ENCODE measurements at places on chromosomes 5 and 9. TPM values are rescaled to one million over a fixed set of nuclear protein-coding genes. Genes with fewer than 3 reads are reported as not detected.

The MARCHF11 gene
- 2.7 TPM for polyA plus RNA-seq

The TTC16 gene
- polyA plus RNA-seq = 0.14 TPM

The PLCXD3 gene
- polyA plus RNA-seq = 36.2 TPM

The ENTREP1 gene
- polyA plus RNA-seq = 14.7 TPM

The CDC37L1 gene
- polyA plus RNA-seq = 23.7 TPM

The LPCAT1 gene
- polyA plus RNA-seq = 15.6 TPM

The REEP5 gene
- 91.8 TPM for polyA plus RNA-seq

The ACTL7B gene
- polyA plus RNA-seq = not detected

The MEIKIN gene
- polyA plus RNA-seq = 0.20 TPM

The SEMA6A gene
- 3.1 TPM for polyA plus RNA-seq

The PCDHGB3 gene
- polyA plus RNA-seq = 1.7 TPM

The CSF2 gene
- not detected for polyA plus RNA-seq

The NTNG2 gene
- 8.6 TPM for polyA plus RNA-seq

The PTGES2 gene
- 162 TPM for polyA plus RNA-seq

The SYNPO gene
- 625 TPM for polyA plus RNA-seq

The FCN2 gene
- polyA plus RNA-seq = 0.72 TPM

The CAVIN4 gene
- 14.9 TPM for polyA plus RNA-seq

The SLC2A6 gene
- polyA plus RNA-seq = 3.7 TPM

Measured in right cardiac atrium (tissue), 5 donors.